ENCODE measurements at places on chromosomes 2 and 18. TPM values are rescaled to one million over a fixed set of nuclear protein-coding genes. Genes with fewer than 3 reads are reported as not detected.

- peaks cover 4% of the 10 kb centered on the region for H3K36me3 ChIP-seq
- H3K4me1 ChIP-seq, result peaks cover 27% of the 10 kb centered on the region
- DNase-seq, result no peak
- no peak overlapping the region for H3K27ac ChIP-seq
- no peaks in the 10 kb centered on the region for H3K27me3 ChIP-seq
- no peak overlapping the region for H3K4me3 ChIP-seq
These were observed 37.9 kb downstream of the PMS1 start for GRCh38 chr2:189821953-189822748.

- no peak for DNase-seq
- H3K4me1 ChIP-seq, result no peaks in the 10 kb centered on the region
- H3K27ac ChIP-seq, result no peak overlapping the region
- peaks cover 41% of the 10 kb centered on the region for H3K27me3 ChIP-seq
- H3K36me3 ChIP-seq, result no peaks in the 10 kb centered on the region
These were observed 59.0 kb upstream of the ZNF532 start for GRCh38 chr18:58805467-58806187.

DNA sequence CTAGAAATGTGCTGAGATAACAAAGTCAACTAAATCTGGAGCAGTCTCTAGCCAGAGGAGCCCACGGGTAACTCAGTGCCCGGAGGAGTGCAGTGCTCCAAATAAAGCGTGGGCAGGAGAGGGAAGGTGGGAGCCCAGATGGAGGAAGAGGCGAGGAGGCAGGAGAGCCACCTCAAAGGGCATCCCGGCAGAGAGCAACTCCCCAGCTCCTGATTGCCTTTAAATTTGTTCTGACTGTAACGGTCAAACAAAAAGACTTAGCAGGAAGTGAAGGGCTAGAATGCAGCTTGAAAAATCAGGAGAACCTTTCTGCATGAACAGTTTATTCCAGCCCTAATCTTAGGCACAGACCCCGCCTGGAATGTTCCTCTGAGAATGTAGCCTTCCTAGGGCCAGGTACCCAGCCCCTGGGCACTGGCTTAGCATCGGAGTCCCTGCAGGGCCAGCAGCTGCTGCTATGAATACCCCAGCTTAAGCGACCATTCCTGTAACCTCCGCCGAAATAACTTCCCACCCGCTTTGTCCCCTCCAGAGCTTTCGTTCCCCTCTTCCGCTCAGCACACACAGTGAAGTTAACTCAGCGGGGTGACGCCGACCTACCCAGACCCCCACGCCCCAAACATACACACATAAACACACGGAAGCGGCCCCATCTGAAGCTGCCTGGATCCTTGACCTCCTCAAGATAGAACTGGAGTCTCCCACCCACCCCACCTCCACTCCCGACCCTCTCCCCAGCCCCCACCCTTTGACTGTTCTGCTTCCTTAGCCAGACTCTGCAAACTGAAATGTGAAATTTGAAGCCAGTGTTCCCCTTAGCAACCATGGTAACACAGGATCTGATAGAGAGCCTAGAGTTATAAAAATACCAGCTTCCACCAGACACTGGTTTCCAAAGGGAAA, 123.2 kb downstream of the SMAD7 start:
- H3K36me3 ChIP-seq, result no peaks in the 10 kb centered on the region
- no peak overlapping the region for H3K4me3 ChIP-seq
- peaks cover 13% of the 10 kb centered on the region for H3K4me1 ChIP-seq
- no peak overlapping the region for H3K27ac ChIP-seq
- DNase-seq, result no peak

GCA gene
- 18.7 TPM for total RNA-seq

AKAIN1 gene
- total RNA-seq, result not detected
